Smooth muscle cell of trachea (primary cell): ENCODE measurements at places on chromosomes 13 and 19. TPM values are rescaled to one million over a fixed set of nuclear protein-coding genes. Genes with fewer than 3 reads are reported as not detected.

Gene ZNF419
- total RNA-seq, result 13.7 and 19.1 TPM in 2 replicates

Gene APLP1
- total RNA-seq, result 5.1 and 11.7 TPM in 2 replicates

Gene PNMA8B
- total RNA-seq, result 2.8 and 5.6 TPM in 2 replicates

Gene SIGLEC6
- not detected in 2 replicates for total RNA-seq

Gene DLL3
- total RNA-seq, result under 0.01 and 0.33 TPM in 2 replicates

Gene PLVAP
- total RNA-seq, result 0.29 TPM in 1 of 2 replicates, not detected in the other

Gene KLK8
- not detected in 2 replicates for total RNA-seq

Gene PRODH2
- total RNA-seq, result not detected in 2 replicates

Gene YJEFN3
- 0.33 and 1.0 TPM in 2 replicates for total RNA-seq

Gene SHISA7
- total RNA-seq, result under 0.01 TPM in 1 of 2 replicates, not detected in the other

Gene ITPKC
- total RNA-seq, result 21.2 and 25.1 TPM in 2 replicates

Gene PROZ
- not detected in 2 replicates for total RNA-seq

Gene KLF5
- 0.44 and 0.50 TPM in 2 replicates for total RNA-seq

Gene NXNL1
- not detected in 2 replicates for total RNA-seq

Gene RFX2
- 9.0 and 12.1 TPM in 2 replicates for total RNA-seq

Gene IGFL2
- not detected in 2 replicates for total RNA-seq

Gene KLK4
- total RNA-seq, result not detected in 2 replicates

Gene CAB39L
- 10.6 and 18.2 TPM in 2 replicates for total RNA-seq

Gene NLRP9
- total RNA-seq, result not detected in 2 replicates

Gene FFAR3
- total RNA-seq, result not detected in 2 replicates

Gene DIRAS1
- total RNA-seq, result 6.4 and 12.4 TPM in 2 replicates

Gene SLC25A41
- total RNA-seq, result under 0.01 TPM in 1 of 2 replicates, not detected in the other

Gene NCAN
- under 0.01 TPM in 2 replicates for total RNA-seq

Gene HCST
- 0.87 and 1.8 TPM in 2 replicates for total RNA-seq

Gene RASL11A
- total RNA-seq, result 55.6 and 58.8 TPM in 2 replicates

Gene GSX1
- not detected in 2 replicates for total RNA-seq

Gene NLRP11
- total RNA-seq, result under 0.01 TPM in 1 of 2 replicates, not detected in the other

Gene IGFL1
- total RNA-seq, result not detected in 2 replicates

Gene KIR2DL1
- total RNA-seq, result not detected in 2 replicates

Gene ZNF66
- total RNA-seq, result 0.83 and 3.5 TPM in 2 replicates

Gene DACH1
- 0.15 and 0.17 TPM in 2 replicates for total RNA-seq

Gene CD79A
- 0.17 TPM in 1 of 2 replicates, not detected in the other for total RNA-seq
